Panc1 (cell line): ENCODE measurements at places on chromosomes 2 and 18. TPM values are rescaled to one million over a fixed set of nuclear protein-coding genes. Genes with fewer than 3 reads are reported as not detected.

Gene TDRD15
- total RNA-seq: not detected

Gene C2orf74
- total RNA-seq: 7.7 TPM

Gene RGPD4
- not detected for total RNA-seq

Gene SETBP1
- total RNA-seq: 0.23 TPM

Gene ADAM23
- total RNA-seq: 0.18 TPM

Gene UGT1A6
- not detected for total RNA-seq

Gene SRD5A2
- total RNA-seq: not detected

Gene CXCR2
- total RNA-seq: not detected

Gene OXER1
- total RNA-seq: 0.10 TPM

Gene MARCO
- 0.26 TPM for total RNA-seq

Gene ITPRIPL1
- total RNA-seq: 12.2 TPM

Gene LIMS3
- total RNA-seq: 2.6 TPM

Gene COL6A3
- 0.69 TPM for total RNA-seq

Gene PARD3B
- 3.6 TPM for total RNA-seq

Gene AQP12B
- not detected for total RNA-seq

Gene SNED1
- 11.0 TPM for total RNA-seq

Gene DUSP2
- total RNA-seq: 4.9 TPM

Gene LYPD6B
- 2.2 TPM for total RNA-seq

Gene ABHD1
- 0.46 TPM for total RNA-seq

Gene STPG4
- total RNA-seq: 0.36 TPM

Gene TRIB2
- total RNA-seq: 43.2 TPM

Gene RIT2
- not detected for total RNA-seq

Gene CFAP221
- not detected for total RNA-seq

Gene BCL2
- total RNA-seq: 0.72 TPM

Gene SERPINB11
- total RNA-seq: not detected

Gene CRYGC
- not detected for total RNA-seq

Gene IL1RL1
- 0.15 TPM for total RNA-seq

Gene PAX8
- 0.15 TPM for total RNA-seq

Gene CNRIP1
- not detected for total RNA-seq

Gene PRKAG3
- not detected for total RNA-seq

Gene ASB18
- total RNA-seq: not detected

Gene MAP2
- 44.9 TPM for total RNA-seq

Gene CAVIN2
- 0.95 TPM for total RNA-seq

Gene ALPG
- 65.3 TPM for total RNA-seq

Gene UGT1A4
- total RNA-seq: not detected

Gene PIKFYVE
- 34.8 TPM for total RNA-seq
